Mucosa of descending colon (tissue), 3 donors: ENCODE measurements at places on chromosomes 6 and 20. TPM values are rescaled to one million over a fixed set of nuclear protein-coding genes. Genes with fewer than 3 reads are reported as not detected.

DNA sequence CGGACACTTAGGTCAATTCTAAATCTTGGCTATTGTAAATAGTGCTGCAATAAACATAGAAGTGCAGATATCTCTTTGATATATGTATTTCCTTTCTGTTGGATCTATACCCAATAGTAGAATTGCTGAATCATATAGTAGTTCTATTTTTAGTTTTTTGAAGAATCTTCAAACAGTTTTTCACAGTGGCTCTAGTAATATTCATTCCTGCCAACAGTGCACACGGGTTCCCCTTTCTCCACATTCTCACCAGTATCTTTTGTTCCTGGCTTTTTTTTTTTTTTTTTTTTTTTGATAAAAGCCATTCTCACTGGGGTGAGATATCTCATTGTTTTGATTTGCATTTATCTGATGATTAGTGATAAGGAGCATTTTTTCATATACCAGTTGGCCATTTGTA, 1.8 kb upstream of the FBXL4 start:
- DNase-seq, result no peak

Gene CCM2L
- total RNA-seq, result 1.2 TPM

GRCh38 chr6:159874435-159874834, 16.4 kb upstream of the MAS1 start:
- DNase-seq, result peak; percentile 12

DNA sequence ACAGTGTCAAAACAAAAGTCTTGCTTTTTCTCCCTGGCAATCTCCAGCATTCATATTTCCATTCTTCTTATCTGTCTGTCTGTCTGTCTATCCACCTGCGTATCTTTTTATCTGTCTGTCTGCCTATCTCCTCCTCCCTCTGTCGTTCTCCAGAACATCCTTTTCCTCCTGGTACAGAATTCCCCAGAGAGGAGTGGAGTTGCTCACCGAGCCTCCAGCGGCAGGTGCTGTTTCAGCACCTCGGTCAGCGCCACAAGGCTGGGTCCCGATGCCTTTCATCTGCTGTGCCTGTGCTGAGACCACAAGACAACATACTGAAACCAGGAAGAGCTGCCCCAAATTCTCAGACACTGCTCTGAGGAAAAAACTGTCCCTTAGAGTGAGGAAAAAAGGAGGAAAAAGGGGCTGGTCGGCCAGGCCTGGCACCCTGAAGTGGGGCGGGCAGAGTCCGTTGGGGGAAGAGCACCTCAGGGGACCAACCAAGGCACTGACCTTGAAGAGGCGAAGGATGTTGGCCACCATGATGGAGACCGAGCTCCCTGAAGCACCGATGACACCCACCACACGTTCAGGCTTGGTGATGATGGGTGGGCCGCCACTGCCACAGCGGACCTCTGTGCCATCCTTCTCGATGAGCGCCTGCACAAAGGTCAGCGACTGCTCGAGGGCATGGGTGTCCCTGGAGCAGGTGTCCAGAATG, 13.3 kb downstream of the GRM4 start:
- peak; percentile 51 for DNase-seq

Gene LY6G6D
- 6.1 TPM for total RNA-seq

DNA sequence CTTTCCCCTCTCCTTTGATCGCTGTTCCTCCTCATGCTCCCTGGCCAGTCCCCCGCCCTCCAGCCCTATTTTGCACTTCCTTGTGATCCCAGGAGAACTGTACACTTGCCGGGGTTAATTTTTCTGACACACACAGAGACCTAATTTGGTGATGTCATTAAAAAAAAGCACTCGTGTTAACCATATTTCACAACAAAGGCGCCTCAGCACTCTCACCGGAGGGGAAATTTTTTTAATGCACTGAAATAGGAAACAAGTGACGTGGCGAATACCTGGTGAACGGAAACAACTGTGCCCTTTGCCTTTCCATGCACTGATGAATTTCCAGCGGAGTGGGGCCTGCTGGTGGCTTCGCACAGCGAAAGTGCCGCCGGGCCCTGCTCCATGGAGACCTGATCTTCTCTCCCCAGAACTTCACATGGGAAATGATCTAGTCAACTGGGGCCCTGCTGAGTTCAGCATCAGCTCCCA, 53.9 kb upstream of the TAGAP start:
- no peak for DNase-seq

- no peak for DNase-seq
Observed at GRCh38 chr6:10338151-10338550, 76.7 kb downstream of the TFAP2A start.

DNA sequence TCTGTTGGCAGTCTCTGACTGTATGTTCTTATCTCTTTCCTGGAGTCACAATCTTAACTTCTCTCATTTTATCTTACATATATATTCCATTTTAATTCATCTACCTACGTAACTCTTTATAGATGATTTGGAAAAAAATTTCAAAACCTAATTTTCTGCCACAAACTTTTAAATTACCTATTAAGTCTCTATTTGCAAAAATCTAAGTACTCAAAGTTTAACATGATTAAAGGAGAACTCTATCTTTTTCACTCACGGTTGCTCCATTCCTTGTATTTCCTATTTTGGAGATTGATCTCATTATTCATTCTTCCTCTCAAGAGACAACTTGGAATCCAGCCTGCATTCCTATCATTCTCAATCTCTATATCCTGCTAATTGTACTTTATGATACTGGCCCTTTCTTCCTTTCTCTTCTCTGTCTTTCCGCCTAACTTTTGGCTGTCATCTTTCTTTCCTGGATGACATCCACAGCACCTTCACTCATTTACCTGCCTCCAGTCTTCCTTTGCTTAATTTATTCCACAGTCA, 1071.1 kb upstream of the CITED2 start:
- DNase-seq, result no peak

- DNase-seq, result no peak
Observed at GRCh38 chr6:6005051-6006005, 1.4 kb downstream of the NRN1 start.

Gene UQCC2
- 45.7 TPM for total RNA-seq

Gene UNC93A
- total RNA-seq, result not detected

Gene CD93
- 24.2 TPM for total RNA-seq

GRCh38 chr20:57908226-57908625, 198.4 kb upstream of the PMEPA1 start:
- DNase-seq, result no peak

DNA sequence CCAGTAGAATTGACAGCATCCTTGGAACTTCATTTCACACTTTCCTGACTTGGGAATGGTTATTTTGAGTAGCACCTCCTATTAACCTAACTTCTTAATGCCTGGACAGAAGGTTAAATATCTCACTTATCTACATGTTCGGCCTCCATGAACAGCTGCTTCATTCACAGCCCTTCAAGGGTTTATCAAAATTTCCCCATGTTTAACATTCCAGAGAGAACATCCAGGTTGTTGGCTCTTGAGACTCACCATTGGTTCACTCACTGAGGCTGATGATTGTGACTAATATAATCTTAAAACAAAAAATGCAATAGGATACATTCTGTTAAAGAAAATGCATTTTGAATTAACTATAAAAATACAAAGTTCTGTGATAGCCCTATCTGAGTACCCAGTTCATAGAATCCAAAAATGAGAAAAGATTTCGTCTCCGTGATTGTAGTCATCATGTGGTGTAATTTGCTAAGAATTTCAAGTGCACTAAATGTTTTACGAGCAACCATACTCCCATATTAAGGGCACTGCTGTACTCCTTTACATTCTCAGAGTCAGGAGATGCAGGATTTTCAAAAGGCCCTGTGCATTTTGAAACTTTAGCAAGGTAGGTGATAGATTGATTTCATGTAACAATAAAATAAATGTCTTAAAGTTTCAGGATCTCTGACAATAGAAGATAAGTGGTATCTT, 260.6 kb upstream of the TAB2 start:
- no peak for DNase-seq

DNA sequence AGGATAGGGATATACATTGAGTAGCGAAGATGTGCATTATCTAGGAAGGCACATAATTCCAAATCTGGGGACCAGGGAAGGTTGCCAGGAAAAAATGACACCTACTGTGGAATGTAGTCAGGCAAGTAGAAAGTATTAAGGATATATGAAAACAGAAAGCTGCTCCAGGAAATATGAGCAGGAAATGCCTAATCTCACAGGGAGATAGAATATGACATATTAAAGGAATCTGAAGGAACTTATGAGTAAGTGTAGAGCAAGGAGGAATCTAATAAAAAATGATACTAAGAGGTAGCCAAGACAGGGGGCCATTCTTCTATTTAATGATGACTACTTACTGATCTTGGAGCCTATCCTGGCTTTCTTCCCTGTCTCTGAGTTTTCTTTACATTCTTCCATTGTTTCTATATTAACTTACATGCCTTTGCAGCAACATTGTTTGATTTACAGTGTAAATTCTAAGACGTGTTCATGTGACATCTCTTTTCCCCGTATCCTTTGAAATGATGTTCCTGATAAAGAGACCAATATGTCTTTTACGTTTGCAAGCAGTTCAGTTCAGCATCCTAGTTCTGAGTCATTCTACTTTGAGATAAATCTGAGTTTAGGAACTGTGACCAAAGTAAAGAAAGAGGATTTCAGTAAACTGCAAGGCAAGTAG, 58.6 kb downstream of the TINAG start:
- DNase-seq, result no peak

- no peak for DNase-seq
Observed at GRCh38 chr6:169409742-169410312, 156.2 kb upstream of the THBS2 start.

Gene OVOL2
- total RNA-seq, result 11.5 TPM

Gene SCRT2
- not detected for total RNA-seq

DNA sequence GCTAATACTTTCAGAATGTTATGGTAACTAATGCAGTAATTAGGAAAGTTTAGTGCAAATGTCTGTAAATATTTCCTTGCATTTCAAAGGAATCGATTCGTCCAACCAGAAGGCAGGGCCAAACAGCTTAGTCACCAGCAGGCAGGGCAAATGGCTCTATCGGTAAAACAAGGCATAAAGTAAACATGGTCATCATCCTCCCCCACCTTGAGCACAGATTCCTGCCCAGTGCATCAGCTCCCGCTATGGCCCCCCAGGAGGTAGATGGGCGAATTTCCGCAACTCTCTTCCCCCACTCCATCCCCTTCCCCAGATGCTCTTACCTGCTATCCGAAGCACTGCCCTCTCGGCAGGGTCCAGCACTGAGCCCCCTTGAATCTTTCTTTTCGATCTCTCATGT, 103.8 kb upstream of the BEND6 start:
- DNase-seq, result no peak

DNA sequence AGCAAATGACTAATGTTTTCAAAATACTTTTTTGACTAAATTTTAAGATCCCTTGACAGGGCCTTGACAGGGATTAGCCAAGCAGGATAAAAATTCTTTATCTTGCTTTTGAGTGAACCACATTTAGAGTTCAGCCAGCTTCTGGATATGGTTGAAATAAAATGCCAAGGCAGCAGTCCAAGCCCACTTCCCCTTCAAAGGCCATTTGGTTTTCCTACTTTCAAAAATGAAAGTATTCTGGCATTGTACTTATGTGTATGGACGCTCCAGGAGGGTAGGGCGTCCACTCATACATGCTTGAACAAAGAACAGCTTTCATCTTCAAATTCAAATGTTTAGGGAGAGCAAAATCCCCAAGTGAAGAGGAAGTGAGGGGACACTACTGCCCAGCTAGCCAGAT, 82.3 kb upstream of the BCLAF1 start:
- no peak for DNase-seq

Gene LIN28B
- not detected for total RNA-seq

GRCh38 chr6:41338659-41339058, 3.3 kb downstream of the NCR2 start:
- DNase-seq, result no peak

- no peak for DNase-seq
Observed at GRCh38 chr20:44644230-44644617, 7.3 kb downstream of the ADA start.

GRCh38 chr20:45972500-45973183, 639 bp upstream of the ZNF335 start:
- DNase-seq, result no peak

DNA sequence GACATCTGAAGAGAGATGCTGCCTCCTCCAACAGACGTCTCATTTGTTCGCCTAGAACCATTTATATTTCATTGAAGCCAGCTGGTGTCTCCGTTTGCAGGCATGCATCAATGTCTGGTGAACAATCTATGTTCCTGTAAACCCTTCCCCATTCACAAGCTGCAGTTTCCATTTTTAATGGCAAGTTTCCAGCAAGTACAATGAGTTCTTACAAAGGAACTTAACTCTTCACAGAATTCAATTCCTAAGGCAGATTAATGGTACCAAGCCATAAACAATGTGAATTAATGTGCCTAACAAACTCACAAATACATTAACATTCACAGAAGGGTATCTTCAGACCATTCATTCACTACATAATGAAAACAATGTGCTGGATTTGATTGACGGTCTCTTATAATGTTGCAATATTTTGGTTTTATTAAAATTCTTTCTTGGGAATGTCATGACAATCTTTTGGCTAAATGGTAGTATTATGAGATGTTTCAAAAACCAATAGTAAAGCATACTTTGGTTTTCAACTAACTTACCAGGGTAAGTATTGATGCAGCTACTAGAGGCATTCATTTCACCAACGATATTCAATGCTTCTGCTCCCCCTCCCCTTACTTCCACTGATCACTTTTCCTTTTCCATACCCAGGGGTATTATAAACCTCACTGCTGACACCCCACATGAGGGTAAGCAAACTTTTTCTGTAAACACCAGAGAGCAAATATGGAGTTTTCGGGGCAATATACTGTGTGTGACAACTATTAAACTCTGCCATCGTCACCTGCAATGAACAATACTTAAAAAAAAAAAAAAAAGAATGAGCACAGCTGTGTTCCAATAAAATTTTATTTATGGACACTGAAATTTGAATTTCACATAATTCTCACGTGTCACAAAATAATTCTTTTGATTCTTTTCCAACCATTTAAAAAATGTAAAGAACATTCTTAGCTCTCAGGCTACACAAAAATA, 4.2 kb downstream of the AKIRIN2 start:
- no peak for DNase-seq

GRCh38 chr6:98047871-98048270, 764.9 kb upstream of the MMS22L start:
- DNase-seq, result no peak

DNA sequence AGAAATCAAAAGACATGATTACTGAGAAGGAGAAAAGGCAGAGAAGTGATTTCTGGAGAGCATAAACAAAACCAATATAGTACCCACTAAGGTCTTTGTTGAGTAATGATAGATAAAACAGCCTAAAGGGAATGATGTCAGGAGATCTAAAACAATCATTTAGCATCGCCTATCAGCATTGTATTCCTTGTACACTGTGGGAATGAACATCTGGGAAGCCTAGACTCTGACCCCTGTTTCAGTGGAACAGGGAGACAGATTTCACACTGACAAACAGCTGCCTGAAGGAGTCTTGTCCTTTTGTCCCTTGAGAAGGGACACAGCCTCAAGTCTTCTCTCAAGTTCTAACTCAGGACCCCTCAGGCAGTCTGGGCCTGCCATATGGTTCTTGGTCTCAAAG, 1.7 kb downstream of the ASIP start:
- no peak for DNase-seq
